Caudate nucleus (tissue), 63 donors: ENCODE measurements at places on chromosomes 7 and 10.

DNA sequence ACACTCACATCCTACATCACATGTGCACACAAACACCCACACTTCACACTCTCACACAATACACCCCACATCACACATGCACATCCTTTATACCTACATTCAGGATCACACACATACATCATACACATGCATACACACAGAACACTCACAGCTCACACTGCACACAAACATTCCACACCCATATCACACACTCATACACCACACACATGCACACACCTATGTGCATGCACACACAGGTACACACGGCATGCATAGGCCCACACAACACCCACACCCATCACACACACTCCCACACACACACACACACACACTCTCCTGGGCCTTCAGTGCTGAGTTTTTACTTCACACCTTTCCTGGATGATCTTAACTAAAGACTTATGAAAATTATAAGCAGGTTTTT is 220.5 kb downstream of the DNAJB6 start:
- no peak for DNase-seq

DNA sequence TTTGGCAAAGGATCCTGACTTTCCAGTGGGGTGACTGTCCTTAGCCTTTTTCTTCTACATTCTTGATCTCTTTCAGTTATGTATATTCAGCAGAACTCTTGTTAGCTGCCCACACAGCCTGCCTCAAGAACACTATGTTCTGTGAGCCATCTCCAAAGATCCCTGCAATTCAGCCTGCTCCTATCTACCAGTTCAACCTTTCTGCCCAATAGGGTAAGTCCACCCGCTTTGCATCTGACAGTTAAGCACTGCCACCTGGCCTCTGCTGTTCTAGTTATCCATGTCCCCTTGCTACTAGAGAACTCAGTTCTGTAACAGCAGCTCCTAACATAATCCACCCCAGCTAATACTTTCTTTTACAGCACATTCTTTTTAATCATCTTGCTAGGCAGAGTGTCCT is 13.5 kb downstream of the OR9A2 start:
- DNase-seq: no peak

DNA sequence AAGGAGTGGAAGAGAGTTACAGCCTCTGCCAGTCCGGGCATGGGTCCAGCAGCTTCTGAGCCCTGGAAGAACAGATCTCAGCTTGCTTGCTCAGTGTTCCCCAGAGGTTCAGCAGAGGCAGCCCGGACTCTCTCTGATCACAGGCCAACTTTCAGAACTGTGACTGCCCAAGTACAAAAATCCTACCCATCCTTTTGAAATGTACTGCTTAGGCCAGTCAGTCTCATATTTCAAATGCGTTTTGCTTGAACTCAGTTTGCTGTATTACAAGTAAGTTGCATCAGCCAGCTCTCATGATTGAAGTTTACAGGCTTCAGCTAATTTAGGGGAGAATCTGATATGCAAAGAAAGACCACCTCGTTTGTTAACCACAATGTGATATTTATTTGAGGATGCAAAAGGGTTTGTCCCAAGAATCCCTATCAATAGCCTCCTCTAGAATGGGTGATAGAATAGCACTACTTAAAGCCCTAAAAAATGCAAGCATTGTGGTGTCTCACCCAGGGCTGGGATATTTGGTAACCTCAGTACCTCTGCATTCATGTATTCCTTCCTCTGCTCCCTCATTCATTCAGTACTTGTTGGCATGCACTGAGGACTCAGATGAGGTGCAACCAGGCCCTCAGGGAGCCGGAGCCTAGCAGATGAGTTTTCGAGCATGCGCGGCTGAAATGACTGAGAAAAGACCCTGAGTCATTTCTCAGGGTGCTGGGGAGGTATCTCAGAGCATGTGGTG is 7.0 kb downstream of the AIMP2 start:
- no peak for DNase-seq

GRCh38 chr10:34171957-34172527 is 643.1 kb downstream of the PARD3 start:
- DNase-seq: no peak

GRCh38 chr7:132112657-132113056 is 463.6 kb downstream of the PLXNA4 start:
- DNase-seq: peak; percentile 51

DNA sequence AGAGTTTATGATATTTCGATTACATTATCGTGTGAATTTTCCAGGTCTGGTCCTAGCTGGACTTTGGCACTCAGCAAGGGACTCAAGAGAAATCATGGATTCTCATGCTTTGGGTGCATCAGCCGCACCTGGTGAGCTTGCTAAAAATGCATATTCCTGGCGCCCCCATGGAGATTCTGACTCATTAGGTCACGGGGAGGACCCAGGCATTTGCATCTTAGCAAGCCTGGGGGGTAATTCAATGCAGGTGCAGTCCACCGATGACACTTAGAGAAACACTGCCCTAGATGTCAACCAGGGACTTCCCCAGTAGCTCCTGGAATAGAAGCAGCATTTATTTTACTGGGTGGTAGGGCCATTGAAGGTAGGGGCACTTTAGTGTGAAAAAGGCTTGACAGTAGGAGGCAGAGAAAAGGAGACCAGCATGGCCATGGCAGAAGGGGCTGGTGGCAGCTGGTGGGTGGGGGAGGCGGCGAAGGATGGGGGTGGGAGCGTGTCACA is 29.9 kb upstream of the PDCD4 start:
- no peak for DNase-seq

DNA sequence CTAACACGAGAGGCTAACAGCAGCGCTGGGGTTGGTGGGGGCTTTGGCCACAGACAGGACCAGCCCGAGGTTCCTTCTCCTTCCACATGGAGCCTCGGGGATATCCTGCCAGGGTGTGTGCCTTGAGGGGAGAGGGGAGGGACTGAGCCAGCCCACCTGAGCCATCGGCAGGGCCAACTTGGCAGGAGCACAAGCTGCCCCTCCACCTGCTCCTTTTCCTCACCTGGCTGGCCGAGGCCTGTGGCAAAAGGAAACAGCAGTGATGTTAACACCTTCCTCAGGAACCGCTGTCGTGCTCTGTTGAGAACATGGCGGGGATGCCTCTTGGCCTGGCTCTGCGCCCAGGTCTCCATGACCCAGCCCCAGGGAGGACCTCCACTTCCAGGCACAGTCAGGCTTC is 255.1 kb upstream of the PPP2R2D start:
- no peak for DNase-seq

DNA sequence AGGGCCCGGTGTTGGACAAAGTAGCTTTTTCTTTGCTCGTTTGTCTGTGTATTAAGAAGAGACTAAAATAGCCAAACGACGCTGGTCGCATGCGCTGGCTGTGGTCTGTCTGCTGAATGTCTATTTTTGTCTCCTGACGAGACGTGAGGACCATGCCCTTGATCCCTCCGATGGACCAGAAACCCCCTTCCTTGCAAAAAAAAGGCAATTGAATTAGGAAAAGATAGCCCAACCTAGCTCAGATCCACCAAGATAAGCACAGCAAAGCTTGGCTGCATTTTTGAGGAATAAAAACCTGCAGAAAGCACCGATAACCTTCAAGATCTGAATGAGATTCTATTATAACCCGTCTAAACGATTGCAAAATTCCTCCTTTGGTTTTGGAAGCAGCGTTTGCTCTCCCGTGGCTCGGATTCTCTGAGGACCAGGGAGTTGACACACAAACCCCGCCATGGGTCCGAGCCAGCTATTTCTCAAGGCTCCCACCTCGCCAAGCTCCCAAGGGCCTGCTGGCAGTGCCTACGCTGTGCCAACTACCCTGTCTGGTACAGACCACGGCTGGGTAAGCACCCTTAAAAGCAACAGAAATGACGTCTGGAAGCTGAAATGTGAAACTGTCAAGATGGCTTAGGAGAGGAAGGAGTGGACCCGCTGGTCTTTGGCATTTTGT is 17.7 kb upstream of the TTYH3 start:
- no peak for DNase-seq

- no peak for DNase-seq
These were observed 39.8 kb upstream of the TRIM8 start for GRCh38 chr10:102604439-102604841.

GRCh38 chr7:57256637-57257375 is 124.6 kb upstream of the ZNF479 start:
- DNase-seq: no peak

DNA sequence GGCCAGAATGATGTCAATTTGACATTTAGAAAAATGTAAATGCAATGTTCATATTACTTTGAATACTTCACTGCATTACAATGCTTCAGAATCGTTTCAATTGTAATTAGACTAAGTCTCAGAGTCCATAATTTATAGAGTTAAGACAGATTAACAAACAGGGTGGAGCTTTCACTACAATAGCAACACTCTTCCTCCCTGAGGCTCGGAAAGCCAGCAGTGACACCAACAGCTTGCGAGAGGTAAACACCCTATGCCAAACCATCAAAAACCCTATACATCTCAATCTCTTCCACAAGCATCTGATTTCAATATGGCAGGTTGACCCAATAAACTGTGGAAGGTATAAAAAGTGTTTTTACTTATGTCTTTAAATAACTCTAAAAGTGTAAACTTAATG is 72.2 kb downstream of the DOCK4 start:
- DNase-seq: no peak

GRCh38 chr7:143279186-143280098 is 5.3 kb upstream of the TMEM139 start:
- no peak for DNase-seq

DNA sequence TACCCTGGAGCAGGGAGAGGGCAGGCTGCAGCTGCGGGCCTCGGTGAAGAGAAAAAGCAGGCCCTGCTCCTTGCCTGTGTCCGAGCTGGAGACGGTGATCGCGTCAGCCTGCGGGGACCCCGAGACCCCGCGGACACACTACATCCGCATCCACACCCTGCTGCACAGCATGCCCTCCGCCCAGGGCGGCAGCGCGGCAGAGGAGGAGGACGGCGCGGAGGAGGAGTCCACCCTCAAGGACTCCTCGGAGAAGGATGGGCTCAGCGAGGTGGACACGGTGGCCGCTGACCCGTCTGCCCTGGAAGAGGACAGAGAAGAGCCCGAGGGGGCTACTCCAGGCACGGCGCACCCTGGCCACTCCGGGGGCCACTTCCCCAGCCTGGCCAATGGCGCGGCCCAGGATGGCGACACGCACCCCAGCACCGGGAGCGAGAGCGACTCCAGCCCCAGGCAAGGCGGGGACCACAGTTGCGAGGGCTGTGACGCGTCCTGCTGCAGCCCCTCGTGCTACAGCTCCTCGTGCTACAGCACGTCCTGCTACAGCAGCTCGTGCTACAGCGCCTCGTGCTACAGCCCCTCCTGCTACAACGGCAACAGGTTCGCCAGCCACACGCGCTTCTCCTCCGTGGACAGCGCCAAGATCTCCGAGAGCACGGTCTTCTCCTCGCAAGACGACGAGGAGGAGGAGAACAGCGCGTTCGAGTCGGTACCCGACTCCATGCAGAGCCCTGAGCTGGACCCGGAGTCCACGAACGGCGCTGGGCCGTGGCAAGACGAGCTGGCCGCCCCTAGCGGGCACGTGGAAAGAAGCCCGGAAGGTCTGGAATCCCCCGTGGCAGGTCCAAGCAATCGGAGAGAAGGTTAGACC is 138.0 kb upstream of the STK17A start:
- DNase-seq: no peak

DNA sequence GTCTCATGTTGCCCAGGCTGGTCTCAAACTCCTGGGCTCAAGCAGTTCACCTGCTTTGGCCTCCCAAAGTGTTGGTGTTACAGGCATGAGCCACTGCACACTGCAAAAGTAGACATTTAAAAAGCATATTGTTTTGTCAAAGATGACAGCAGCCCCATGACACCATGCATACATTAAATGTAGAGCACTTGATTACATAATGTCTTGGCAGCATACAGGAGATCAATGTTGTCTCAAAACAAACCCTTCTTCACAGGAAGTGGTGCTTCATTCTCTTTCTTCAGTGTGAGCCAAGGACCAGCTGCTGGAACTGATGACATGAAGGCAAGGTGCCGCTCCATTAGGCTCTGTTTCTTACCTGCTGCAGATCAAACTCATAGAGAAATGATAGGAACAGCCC is 218.4 kb downstream of the KLF6 start:
- DNase-seq: no peak

DNA sequence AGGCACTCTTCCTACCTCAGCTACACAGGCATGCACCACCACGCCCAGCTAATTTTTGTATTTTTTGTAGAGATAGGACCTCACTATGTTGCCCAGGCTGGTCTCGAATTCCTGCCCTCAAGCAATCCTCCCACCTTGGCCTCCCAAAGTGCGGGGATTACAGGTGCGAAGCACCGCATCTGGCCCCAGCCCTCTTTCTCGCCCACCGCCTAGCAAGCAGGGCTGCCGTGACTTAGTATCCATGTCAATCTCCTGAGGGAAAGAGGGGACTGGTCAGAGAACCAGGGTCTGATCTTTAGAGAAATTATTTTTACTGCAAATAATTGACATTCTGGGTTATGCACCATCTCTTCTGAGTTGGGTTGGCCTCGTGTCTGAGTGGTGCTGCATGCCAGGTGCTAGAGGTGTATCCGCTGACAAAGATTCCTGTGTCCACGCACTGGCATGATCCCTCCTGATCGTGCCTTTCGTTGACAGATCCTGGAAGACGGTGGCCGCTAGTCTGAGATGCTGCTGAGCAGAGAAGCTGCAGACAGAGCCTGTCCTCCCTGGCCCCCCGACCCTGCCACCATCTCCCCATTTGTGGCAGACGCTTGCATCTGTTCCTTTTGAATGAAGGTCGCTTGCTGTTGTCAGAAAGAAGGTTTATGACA is 22.7 kb downstream of the WIPI2 start:
- DNase-seq: no peak

DNA sequence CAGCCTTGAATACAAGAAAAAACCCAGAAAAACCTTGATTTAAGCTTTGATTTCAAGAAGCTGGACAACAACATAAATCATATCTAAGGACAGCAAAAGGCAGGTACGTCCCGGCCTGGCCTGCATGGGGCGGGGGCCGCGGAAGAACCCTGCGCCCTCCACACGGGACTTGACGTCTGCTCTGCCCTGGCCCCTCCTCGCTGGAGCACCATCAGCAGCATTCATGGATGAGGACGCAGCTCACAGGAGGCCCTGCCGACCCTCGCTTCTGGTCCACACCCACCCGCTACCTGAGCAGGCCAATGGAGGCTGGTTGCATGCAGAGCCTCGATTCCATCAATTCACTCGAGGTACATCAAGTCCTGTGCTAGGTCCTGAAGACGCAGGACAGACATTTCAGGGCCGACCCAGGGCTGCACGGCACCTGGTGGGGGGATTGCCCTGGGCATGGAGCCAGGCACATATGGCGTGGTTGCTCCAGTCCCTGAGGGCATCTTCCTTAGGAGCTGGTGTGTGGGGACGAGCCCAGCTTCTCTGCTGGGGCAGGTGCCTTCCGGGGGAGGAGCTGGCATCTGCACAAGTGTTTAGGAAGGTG is 63.1 kb upstream of the NKX6-2 start:
- DNase-seq: no peak
